ENCODE measurements at places on chromosomes 2 and 18.

GRCh38 chr2:24498121-24498520, 7.1 kb downstream of the NCOA1 start:
- DNase-seq = no peak

DNA sequence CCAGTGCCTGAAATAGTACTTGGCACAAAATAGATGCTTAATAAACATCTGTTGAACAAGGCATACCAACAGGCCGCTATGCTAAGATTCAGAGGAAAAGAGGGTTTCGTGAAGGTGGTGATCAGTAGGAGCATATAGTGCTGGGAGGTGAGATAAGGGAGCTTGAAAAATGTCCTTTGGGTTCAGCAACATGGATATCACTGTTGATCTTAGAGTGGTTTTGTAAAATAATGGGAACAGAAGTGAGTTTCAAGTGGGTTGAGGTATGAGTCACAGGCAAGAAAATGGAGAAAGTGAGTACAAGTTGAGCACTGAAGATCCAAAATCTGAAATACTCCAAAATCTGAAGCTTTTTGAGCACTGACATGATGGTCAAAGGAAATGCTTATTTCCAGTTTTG, 4.4 kb downstream of the CENPO start:
- no peak for DNase-seq

- DNase-seq = no peak
These were observed 6.1 kb upstream of the GPC1 start for GRCh38 chr2:240429341-240429871.

DNA sequence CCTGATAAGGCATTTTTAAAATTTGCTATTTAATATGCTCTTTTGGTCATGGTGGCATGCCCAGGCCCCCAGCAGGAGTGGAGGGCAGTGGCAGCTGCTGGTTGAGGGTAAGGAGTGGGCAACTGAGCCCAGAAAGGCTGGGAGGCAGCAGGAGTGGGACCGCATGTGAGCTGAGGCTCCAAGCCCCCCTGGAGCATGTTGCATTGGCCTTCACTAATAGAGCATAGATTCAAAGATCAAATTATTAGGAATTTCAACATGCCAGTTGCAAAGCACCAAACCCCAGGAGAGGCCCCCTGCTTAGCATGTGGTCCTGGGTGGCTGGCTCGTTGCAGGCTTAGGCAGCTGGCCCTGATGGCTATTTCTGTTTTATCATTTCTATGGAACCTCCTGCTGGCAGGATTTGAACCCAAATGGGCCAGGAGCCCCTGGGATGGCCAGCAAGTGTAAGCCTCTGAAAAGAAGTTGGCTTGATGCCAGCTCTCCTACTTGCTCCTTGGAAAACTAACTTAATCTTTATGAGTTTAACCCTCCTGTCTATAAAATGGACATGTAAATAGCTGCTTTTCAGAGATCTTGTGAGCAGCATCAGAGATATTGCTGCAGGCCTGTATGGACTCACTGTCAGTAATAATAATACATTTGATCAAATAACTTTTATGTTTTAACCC, 42.1 kb upstream of the TMEM131 start:
- no peak for DNase-seq

DNA sequence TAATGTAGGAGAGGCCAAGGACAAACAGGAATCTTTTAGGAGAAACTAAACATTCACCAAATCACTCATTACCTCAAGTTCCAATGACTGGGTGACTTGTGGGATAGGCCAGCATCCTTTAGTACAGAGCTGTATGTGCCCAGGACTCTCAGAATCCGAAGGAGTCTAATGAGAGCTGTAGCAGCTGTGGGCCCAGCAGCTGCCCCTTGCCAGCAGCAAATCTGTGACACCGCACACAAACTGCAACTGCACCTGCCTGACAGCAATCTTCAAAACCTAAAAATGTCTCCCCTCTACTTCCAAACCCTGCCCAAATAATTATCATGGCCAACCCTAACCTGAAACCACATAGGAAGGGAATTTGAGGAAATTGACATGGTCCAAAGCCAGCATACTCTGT, 44.5 kb upstream of the ACVR2A start:
- no peak for DNase-seq

DNA sequence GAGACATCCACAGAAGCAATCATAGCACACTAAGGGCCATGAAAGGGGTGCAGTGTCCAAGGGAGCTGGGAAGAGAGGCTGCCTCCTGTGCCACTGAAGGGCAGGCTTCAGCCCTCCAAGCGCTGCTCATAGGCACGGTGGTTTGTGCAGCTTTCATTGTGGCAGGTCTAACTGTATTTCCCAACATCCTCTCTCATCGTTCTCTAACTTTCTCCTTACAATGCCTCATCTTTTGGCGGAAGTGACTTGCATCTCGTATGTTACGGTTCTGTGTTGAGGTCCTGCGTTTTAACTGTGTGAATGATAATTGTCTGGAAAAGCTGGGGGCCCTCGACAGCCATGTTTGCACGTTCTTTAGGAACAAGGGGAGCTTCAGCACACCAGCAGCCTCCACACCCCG, 213.9 kb downstream of the GBX2 start:
- no peak for DNase-seq

GRCh38 chr2:3633089-3633981, 24.7 kb upstream of the ALLC start:
- DNase-seq = no peak

DNA sequence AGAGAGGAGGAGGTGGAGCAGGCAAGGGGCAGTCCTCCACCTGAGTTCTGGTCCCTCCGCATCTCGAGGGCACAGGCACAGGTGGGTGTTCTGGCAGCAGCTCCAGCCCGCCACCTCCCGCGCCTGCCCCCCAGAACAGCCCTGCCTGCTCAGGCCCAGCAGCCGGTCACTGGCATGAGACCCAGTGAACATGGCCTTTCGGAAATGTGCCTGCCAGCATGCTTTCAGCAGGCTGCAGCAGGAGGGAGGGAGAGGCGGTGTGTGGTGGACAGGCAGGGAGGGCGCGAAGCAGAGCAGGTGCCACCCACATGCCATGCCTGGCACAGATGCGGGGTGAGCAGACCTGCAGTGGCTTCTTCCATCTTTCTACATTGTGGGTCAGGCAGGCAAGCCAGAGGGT, 3.4 kb upstream of the OR6B3 start:
- DNase-seq = no peak

GRCh38 chr2:28393114-28393836, 617 bp downstream of the FOSL2 start:
- peak; percentile 30 for DNase-seq

GRCh38 chr2:54074606-54075341, 40.6 kb upstream of the ACYP2 start:
- DNase-seq = no peak
